Activated naive CD4-positive, alpha-beta T cell treated with anti-CD3 and anti-CD28 coated beads for 36 hours (primary cell): ENCODE measurements at places on chromosomes 16 and 17.

DNA sequence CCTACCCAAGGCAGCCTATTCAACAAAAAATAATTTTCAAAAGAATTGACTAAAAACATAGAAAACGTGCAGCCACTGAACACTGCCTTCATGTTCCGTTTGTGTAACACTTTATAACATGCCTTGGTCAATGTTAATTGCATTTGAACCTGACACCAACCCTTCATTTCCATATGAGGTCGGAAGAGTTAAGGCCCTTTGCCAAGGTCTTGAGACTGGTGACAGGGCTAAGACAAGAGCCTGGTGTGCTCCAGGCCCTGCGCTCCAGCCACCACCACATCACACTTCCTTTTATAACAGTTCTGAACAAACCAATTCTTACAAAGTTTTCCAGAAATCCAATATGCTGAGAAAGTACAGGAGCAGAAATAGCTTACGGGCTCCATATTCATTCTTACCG, 4.2 kb downstream of the BBS2 start:
- DNase-seq = no peak
- H3K36me3 ChIP-seq = no peaks in the 10 kb centered on the region
- no peak overlapping the region for H3K27ac ChIP-seq
- no peaks in the 10 kb centered on the region for H3K27me3 ChIP-seq
- peaks cover 49% of the 10 kb centered on the region for H3K4me1 ChIP-seq

GRCh38 chr17:6464446-6465041, 20.3 kb downstream of the PIMREG start:
- H3K36me3 ChIP-seq = no peaks in the 10 kb centered on the region
- H3K4me1 ChIP-seq = peaks cover 8% of the 10 kb centered on the region
- no peak for DNase-seq
- no peak overlapping the region for H3K4me3 ChIP-seq
- no peak overlapping the region for H3K27ac ChIP-seq

- H3K27me3 ChIP-seq = no peaks in the 10 kb centered on the region
- DNase-seq = no peak
- H3K36me3 ChIP-seq = peaks cover 2% of the 10 kb centered on the region
- no peak overlapping the region for H3K27ac ChIP-seq
- H3K4me1 ChIP-seq = peaks cover 73% of the 10 kb centered on the region
Measured at GRCh38 chr17:28046034-28046825, 3.8 kb downstream of the NLK start.

- H3K36me3 ChIP-seq = peaks cover 11% of the 10 kb centered on the region
- DNase-seq = no peak
- no peak overlapping the region for H3K4me3 ChIP-seq
- peaks cover 91% of the 10 kb centered on the region for H3K4me1 ChIP-seq
- H3K27ac ChIP-seq = no peak overlapping the region
Measured at GRCh38 chr16:87958632-87959031, 7.4 kb downstream of the BANP start.

DNA sequence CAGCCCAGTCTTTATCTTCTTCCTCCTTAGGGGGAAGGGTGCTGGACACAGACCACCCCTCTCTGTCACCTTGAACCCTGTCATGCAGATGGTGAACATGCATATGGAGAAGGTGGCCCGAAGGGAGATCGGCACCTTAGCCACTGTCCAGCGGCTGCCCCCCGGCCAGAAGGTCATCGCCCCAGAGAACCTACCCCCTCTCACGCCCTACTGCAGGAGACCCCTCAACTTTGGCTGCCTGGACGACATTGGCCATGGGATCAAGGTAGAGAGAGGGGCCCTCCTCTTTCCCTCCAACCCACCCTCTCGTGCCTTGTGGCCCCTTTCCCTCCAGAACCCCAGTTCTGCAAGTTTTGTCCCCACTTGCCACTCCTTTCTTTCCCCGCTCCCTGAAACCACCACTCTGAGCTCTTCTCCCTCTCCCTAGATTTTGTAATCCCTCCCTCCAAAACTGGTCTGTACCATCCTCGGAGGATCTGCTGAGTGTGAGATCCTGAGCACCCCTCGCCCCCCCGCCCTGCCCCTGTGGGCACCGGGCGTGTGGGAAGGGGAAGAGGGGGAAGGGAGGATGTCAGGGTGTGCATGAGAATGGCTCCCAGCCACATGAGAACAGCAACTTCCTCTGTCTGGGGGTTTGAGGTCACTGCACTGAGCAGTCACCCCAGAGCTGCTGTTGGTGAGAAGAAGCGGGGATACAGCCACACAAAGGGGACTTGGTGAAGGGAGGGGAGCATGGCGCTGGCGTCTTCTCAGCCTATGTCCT, 7.3 kb downstream of the ABI3 start:
- H3K27ac ChIP-seq = peak overlapping the region; percentile 66
- H3K4me3 ChIP-seq = peak overlapping the region; percentile 33
- peaks cover 30% of the 10 kb centered on the region for H3K36me3 ChIP-seq
- peaks cover 63% of the 10 kb centered on the region for H3K4me1 ChIP-seq
- DNase-seq = peak; percentile 72

GRCh38 chr16:11314309-11314894, 30.9 kb upstream of the RMI2 start:
- peaks cover 33% of the 10 kb centered on the region for H3K4me1 ChIP-seq
- H3K27me3 ChIP-seq = no peaks in the 10 kb centered on the region
- H3K4me3 ChIP-seq = no peak overlapping the region
- H3K36me3 ChIP-seq = no peaks in the 10 kb centered on the region
- no peak for DNase-seq
